ENCODE measurements at places on chromosomes 12 and 14.

DNA sequence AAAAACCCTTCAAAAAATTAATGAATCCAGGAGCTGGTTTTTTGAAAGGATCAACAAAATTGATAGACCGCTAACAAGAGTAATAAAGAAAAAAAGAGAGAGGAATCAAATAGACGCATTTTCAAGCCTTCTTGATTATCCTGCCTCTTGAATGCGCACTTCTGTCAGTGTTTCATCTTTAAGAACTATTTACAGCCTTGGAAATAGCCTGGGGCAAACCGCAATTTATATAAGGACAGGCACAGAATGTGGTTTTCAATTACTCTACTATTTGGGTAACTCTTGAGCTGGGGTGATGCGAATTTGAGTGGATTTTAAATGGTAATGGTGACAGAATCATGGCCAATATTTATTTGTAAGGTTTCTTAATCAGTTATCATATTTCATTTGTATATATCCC, 179.1 kb upstream of the OTX2 start:
- no peak for DNase-seq

DNA sequence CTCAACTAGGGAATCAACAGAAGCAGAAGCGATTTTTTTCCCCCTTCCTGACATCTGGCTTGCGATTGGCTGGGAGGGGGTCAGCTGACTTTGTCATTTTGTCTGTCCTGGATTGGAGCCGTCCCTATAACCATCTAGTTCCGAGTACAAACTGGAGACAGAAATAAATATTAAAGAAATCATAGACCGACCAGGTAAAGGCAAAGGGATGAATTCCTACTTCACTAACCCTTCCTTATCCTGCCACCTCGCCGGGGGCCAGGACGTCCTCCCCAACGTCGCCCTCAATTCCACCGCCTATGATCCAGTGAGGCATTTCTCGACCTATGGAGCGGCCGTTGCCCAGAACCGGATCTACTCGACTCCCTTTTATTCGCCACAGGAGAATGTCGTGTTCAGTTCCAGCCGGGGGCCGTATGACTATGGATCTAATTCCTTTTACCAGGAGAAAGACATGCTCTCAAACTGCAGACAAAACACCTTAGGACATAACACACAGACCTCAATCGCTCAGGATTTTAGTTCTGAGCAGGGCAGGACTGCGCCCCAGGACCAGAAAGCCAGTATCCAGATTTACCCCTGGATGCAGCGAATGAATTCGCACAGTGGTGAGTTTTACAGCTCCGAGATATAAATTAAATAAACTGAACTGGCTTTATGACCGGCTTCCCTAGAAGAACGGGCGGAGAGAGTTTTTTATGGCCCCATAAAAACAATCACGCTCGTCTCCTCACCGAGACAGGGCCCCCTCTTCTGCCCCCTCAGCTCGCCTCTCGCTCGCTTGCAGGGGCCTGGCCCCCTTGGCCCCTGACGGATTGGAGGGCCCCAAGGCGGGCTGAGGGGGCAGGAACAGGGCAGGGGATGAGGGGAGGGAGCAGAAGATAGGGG, at the start of gene HOXC6:
HOXC6 (plus strand) TSS at position 127 of the 888 bp plus-strand sequence; CDS start at position 209, 82 bp downstream.
- DNase-seq: no peak

DNA sequence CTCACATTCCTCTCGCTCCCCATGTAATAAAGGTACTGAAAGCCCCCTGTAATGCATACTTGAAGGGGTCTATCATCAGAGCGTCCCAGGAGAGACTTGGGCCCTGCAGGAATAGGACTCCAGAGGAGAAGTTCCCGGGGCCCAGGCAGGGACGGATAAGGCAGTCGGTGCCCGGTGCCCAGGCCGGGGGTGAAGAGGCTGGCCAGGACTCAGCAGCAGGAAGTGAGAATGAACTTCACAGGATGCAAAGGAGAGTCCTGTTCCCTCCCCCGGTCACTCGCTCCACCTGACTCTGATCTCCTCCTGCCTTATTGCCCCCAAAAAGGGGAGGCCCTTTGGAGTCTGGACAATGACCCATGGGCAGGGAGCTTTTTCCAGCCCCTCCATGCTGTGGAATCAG, 40.2 kb downstream of the LRRC74A start:
- no peak for DNase-seq

DNA sequence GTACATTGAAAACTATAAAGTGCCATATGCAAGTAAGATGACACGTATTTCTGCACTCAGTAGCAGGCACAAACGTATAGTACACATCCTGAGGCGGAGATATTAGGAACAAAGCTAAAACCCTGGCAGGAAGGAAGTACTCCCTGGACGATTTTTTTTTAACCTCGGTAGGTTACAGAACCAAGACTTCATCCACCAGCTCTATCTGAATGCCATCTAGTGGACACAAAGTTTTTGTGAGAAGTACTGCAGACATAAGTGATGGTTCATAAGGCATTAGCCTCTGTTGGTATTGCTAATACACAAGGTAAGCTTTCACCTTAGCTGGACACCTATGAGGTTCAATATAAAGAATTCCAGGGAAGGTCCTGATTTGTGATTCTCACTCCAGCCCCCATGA, 83.0 kb upstream of the CCDC196 start:
- no peak for DNase-seq

GRCh38 chr14:101961011-101961721, 3.2 kb upstream of the DYNC1H1 start:
- peak; percentile 69 for DNase-seq

DNA sequence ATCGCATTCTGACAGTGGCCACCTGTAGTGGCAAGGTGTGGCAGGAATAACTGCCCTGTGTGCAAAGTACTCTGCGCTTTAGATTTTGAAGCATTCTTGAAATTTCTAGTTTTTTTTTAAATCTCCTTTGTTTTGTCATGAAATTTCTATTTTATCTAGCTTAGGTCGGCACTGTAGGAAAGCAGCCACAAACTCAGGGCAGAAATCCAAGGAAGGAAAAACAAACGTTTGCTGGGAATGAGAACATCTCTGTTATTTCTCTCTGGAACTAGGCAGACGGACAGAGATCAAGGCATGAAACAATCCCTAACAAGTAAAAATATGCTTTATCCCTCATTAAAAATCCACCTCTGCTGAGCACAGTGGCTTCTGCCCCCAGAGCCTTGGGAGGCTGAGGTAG, 1.3 kb upstream of the NR2C1 start:
- no peak for DNase-seq

GRCh38 chr14:34051966-34052657, 101.2 kb upstream of the EGLN3 start:
- DNase-seq: no peak

DNA sequence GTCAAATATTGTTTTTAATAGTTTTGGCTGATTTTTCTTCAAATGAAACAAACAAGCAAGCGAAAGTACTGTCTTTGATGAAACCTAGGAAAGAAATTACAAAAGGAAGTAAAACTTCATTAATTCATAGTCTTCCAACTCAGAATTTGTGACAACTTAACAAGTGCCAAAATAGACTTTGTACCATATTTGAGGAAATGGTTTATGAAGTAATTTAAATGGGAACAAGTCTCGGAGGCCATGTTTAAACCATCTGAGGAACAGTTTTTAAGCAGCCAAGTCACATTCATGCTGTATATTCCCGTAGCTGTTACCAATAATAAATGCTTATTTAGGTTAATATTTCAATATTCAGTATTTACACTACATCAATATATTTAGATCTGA, 745 bp upstream of the ARHGDIB start:
- DNase-seq: no peak

DNA sequence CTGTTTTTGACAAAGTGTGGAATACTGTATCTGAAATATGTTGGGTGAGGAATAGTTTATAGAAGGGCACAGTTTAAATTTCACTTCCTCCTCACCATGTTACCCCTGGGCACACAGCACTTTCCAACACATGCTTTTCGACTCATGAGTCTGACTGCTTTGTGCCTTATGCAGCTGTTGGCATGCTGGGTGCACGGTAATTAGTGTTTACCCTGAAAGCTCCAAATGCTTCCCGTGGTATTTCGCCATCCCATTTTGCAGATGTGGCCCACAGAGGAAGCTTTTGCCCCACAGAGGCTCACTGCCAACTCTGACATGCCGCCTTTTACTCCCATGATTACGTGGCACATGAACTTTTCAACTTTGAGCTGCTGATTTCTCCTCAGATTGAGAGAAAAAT, 168.6 kb downstream of the PRKCH start:
- no peak for DNase-seq

DNA sequence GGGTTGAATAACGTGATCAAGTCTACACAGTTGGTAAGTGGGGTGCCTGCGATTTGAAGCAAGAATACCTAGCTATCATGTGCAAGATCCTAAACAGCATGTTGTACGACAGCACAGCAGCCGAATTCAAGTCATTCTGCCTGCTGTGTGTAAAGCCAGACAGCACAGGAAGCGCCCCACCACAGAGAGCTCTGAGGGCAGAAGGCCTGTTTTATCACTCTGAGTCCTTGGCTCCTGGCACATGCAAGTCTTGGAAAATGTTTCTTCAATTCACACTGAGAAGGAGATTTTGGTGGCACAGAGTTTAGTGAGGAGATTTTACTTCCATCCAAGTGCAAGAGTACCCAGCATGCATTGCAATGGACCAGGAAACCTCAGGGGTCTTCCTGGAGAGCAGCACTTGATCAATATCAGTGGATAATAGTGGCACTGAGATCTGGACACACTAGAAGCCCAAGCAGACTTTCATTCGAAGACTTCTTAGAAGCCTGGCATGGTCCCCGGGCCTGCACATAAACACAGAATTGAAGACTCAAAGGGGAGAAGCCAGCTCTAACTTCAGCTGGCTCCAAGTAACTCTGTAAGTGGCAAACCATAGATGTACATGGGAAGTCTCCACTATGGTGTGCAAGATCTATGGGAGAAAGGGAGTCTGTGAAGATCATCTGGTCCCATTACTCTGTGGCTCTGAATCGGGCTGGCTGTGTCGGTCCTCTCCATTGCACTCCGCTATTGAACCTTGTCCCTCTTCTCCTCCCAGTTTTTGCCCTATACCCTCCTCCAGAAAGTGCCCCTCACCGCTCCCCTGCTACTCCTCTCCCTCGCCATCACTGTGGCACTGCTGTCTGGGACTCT, 1.5 kb upstream of the KRT1 start:
- peak; percentile 19 for DNase-seq

DNA sequence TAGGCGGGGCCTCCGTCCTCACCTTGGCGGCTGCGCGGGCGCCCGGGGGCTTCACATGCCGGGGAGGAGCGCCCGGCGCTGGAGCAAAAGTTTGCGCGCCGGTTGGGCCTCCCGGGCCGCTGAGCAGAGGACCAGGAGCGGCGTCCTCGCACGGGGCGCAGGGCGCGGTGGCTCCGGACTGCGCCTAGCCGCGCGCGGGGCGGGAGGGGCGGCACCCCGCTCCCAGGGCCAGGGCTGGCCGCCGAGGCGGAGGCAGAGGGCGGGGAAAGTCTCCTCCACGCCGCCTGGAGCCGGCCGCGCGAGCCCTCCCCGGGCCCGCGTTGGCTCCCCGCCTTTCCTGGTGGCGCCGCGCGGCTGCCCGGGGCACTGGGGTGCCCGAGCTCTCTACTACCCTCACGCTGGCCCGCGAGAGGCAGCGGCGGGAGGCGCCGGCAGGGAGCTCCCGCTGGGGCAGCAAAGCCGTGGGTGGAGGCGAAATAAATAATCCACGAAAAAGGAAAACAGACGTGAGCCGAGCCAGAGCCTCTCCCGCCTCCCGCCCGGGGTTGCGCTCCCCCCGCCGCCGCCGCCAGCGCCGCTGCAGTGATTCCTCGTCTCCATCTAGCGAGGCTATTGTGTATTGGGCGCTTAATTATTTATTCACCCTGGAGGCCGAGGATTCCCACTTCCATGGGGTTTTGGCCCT, 400 bp upstream of the PRIMA1 start:
- no peak for DNase-seq

GRCh38 chr12:110249716-110250225, 31.3 kb upstream of the ATP2A2 start:
- DNase-seq: no peak

DNA sequence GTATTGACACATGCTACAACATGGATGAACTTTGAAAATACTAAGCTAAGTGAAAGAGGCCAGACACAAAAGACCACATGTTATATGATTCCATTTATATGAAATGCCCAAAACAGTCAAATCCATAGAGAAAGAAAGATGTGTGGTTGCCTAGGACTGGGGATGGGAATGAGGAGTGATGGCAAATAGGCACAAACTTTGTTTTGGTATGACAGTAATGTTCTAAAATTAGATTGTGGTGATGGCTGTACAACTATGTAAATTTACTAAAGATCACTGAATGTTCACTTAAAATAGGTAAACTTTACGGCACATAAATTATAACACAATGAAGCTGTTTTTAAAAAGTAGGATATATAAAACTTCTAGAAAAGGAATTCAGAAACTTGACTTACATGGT, 41.7 kb downstream of the PPP1R13B start:
- DNase-seq: no peak

DNA sequence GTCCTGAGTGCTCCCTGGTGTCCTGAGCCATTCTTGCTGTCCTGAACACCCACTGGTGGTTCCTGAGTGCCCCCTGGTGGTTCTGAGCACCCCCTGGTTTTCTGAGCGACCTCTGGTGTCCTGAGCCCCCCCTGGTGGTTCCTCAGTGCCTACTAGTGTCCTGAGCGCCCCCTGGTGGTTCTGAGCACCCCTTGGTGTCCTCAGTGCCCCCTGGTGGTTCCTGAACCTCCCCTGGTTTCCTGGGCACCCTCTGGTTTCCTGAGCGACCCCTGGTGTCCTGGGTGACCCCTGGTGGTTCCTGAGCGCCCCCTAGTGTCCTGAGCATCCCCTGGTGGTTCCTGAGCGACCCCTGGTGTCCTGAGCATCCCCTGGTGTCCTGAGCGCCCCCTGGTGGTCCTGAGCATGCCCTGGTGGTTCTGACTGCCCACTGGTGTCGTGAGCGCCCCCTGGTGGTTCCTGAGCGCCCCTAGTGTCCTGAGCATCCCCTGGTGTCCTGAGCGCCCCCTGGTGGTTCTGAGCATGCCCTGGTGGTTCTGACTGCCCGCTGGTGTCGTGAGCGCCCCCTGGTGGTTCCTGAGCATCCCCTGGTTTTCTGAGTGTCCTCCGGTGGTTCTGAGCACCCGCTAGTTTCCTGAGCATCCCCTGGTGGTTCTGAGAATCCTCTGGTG, 473.1 kb downstream of the TMEM121 start:
- peak; percentile 56 for DNase-seq

GRCh38 chr14:81172881-81173280, 47.9 kb downstream of the GTF2A1 start:
- DNase-seq: no peak

DNA sequence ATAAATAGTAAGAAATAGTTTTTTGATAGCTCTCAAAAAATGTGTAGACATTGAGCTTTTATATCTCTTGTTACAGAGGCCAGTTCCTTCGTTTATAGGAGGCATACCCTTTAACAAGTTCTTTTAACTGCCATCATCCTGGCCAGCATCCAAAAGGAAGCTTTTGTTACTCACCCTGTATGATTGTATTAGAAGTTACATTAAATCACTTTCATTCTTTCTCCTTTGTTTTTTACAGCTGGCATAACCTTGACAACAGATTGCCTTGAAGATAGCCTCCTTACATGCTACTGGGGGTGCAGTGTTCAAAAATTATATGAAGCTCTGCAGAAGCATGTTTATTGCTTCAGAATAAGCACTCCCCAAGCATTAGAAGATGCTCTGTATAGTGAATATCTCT, 20.1 kb downstream of the CGRRF1 start:
- DNase-seq: no peak

DNA sequence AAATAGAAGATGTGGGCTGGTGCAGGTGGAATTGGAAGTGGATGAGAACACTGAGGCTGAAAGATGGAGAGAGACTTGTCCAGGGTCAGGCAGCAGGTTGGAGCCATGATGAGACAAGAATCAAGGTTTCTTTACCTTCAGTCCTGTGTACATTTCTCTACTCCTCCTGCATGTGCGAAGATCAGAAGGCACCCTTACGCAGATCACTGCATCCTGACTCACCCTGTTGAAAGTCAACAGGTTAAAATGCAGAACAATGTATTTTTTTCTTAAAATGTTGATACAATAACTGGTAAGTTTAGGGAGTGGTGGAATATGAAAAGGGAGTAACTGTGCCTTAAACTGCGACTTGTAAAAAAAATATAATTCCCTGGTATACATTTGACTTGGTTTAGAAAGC, 47.8 kb downstream of the TESPA1 start:
- DNase-seq: no peak
